ENCODE measurements at places on chromosomes 16 and 17. TPM values are rescaled to one million over a fixed set of nuclear protein-coding genes. Genes with fewer than 3 reads are reported as not detected.
A peak's percentile ranks its signal among the peaks of the same experiment; 100 is the strongest.

DNA sequence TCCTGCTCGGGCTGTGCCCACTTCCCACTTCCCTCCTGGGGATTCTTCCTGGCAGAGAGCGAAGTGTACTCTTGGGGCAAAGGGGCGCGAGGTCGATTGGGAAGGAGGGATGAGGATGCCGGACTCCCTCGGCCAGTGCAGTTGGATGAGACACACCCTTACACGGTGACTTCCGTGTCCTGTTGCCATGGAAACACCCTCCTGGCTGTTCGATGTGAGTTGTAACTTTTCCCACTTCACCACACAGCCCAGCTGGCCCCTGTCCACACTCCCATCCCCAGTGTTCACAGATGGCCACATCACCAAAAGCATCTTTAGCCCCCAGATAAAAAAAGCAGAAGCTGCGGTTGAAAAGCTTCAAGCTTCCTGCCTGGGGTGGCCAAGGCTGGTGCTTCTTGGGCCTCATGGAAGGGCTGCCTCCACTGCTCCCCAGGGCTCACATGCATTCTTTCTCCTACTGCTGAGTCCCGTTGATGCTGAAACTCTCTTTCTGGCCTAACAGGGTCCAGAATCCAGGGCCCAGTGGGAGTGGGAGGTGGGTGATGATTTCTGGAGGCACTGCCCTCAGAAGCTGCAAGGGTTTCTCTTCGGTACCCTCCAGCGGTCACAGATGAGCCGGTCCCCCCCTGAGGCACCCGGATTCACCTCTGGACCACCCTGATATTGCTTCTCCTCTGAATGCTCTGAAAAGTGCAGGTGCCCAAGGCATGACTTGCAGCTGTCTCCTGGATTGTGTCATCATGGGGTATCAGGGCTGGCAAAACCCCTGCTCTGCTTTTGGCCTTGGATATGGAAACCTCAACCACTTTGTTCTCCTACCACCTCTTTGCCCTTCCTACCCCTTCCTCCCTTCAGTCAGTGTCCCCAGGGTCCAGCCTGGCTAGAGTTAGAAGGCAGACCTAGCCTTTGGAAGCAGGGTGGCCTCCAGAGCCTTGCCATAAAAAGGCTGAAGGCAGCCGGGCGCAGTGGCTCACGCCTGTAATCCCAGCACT, 2.2 kb upstream of the TRAF4 start:
- H3K36me3 ChIP-seq, result no peaks in the 10 kb centered on the region
- peaks cover 39% of the 10 kb centered on the region for H3K4me1 ChIP-seq
- H3K4me3 ChIP-seq, result no peak overlapping the region
- no peak overlapping the region for H3K27ac ChIP-seq
- no peak for DNase-seq

GRCh38 chr16:83455716-83456115, 352.1 kb upstream of the HSBP1 start:
- no peaks in the 10 kb centered on the region for H3K36me3 ChIP-seq
- peaks cover 6% of the 10 kb centered on the region for H3K4me1 ChIP-seq
- DNase-seq, result no peak
- H3K27ac ChIP-seq, result no peak overlapping the region

- peaks cover 6% of the 10 kb centered on the region for H3K36me3 ChIP-seq
- no peak overlapping the region for H3K27ac ChIP-seq
- H3K27me3 ChIP-seq, result no peaks in the 10 kb centered on the region
- peaks cover 21% of the 10 kb centered on the region for H3K4me1 ChIP-seq
- no peak for DNase-seq
These were observed 22.8 kb downstream of the GRIN2C start for GRCh38 chr17:74836691-74837467.

GRCh38 chr17:4969047-4969550, 1.5 kb upstream of the SPAG7 start:
- peaks cover 65% of the 10 kb centered on the region for H3K4me1 ChIP-seq
- H3K4me3 ChIP-seq, result peak overlapping the region; percentile 90
- peak overlapping the region; percentile 98 for H3K27ac ChIP-seq
- no peak for DNase-seq

- DNase-seq, result no peak
- no peaks in the 10 kb centered on the region for H3K4me1 ChIP-seq
- H3K27ac ChIP-seq, result no peak overlapping the region
- H3K36me3 ChIP-seq, result peaks cover 68% of the 10 kb centered on the region
These were observed 38.0 kb upstream of the MNT start for GRCh38 chr17:2438823-2439222.

DNA sequence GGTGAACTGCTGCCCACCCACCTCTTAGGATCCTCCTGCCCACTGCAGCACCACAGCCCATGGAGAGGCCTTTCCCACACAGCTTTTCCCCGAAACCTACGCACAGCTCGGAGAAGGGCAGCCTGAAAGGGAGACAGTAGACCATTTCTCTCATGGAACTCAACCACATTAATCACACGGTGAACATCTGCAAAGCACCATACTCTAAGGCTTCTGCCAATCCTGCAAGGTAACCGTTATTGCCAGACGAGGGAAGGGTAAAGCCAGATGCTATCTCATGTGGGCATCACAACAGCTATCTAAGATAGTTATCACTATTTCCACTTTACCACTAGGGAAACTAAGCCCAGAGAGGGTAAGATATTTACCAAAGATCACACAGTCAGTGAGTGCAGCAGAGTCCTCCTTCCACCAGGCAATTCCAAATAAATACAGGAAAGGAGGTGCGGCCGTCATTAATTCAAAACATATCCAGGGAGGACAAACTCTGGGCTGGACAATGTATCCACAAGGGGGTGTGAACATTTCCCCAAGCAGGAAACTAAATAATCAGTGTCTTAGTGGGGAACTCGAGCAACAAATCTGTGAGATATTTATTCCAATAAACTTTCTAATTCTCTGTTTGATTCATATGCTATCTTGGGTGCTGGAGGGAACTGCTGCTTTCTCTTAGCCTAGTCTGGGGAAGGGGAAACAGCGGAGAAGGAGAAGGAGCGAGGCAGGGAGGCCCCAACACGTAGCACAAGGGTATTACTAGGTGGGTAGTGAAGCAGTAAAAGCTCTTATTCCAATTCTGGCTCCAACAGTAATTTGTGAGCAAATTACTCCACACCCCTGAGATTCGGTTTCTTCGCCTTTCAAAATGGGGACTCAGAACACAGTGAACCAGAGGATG, 723 bp downstream of the TMEM186 start:
- peaks cover 3% of the 10 kb centered on the region for H3K36me3 ChIP-seq
- no peak for DNase-seq
- H3K27ac ChIP-seq, result peak overlapping the region; percentile 83
- peaks cover 53% of the 10 kb centered on the region for H3K4me1 ChIP-seq

PLEKHH3 gene
- 21.5 TPM for total RNA-seq

KRTAP1-1 gene
- total RNA-seq, result not detected

ANKFN1 gene
- total RNA-seq, result not detected

EVPL gene
- total RNA-seq, result not detected

WDR59 gene
- 52.5 TPM for total RNA-seq

C1QL1 gene
- total RNA-seq, result 0.74 TPM

DNA sequence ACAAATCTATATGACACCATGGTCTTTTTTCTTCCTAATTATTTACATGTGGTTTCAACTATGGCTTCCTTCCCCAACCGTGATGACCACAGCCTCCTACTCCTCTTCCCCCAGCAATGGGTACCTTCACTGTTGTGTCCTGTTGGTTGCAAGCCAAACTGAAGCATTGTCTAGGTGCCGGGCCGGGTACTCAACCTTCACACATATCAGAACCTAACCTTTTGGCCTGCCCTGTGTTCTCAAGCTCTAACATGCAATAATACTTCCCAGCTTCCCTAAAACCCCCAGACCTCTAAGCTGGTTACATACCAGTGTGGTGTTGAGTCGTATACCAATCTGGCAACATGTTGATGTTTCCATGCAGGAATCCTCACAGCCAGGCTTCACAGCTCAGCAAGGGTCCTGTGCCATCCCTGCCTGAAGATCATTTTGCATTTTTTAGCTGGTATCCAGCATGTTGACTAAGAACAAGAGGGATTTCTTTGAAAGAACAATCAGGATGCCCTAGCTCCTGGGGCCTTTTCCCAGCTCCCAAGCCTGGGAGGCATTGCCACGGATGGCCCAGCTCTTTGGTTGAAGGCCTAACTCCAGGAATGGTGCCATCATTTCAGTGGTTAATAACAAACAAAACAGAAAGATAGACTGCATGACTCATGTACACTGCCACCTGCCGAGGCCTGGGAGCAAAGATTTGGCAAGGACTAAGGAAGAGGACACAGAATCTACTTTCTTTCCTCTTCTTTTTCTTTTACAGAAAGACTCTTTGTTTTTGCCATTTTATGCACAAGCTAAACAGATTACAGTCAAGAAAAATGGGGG, 373.7 kb upstream of the SALL1 start:
- H3K4me1 ChIP-seq, result no peaks in the 10 kb centered on the region
- H3K4me3 ChIP-seq, result no peak overlapping the region
- H3K36me3 ChIP-seq, result no peaks in the 10 kb centered on the region
- no peak for DNase-seq
- H3K27ac ChIP-seq, result no peak overlapping the region

- peak overlapping the region; percentile 96 for H3K27ac ChIP-seq
- DNase-seq, result no peak
These were observed 6.4 kb downstream of the CASKIN2 start for GRCh38 chr17:75508931-75509361.

GRCh38 chr17:40606548-40607353, 40.9 kb downstream of the SMARCE1 start:
- no peaks in the 10 kb centered on the region for H3K4me1 ChIP-seq
- H3K36me3 ChIP-seq, result no peaks in the 10 kb centered on the region
- no peak for DNase-seq
- H3K27ac ChIP-seq, result no peak overlapping the region
- no peaks in the 10 kb centered on the region for H3K27me3 ChIP-seq

IGSF6 gene
- 3.6 TPM for total RNA-seq

- peaks cover 25% of the 10 kb centered on the region for H3K36me3 ChIP-seq
- peak overlapping the region; percentile 59 for H3K4me3 ChIP-seq
- DNase-seq, result peak; percentile 91
- peaks cover 18% of the 10 kb centered on the region for H3K4me1 ChIP-seq
These were observed 26.8 kb downstream of the TRAP1 start for GRCh38 chr16:3690470-3690928.

GRCh38 chr17:28426081-28426519, 20.1 kb upstream of the SLC46A1 start:
- no peaks in the 10 kb centered on the region for H3K36me3 ChIP-seq
- no peak for DNase-seq
- peaks cover 38% of the 10 kb centered on the region for H3K27me3 ChIP-seq
- no peak overlapping the region for H3K4me3 ChIP-seq

- H3K4me3 ChIP-seq, result no peak overlapping the region
- no peak overlapping the region for H3K27ac ChIP-seq
These were observed 232.1 kb downstream of the STX8 start for GRCh38 chr17:9343516-9343915.

DNA sequence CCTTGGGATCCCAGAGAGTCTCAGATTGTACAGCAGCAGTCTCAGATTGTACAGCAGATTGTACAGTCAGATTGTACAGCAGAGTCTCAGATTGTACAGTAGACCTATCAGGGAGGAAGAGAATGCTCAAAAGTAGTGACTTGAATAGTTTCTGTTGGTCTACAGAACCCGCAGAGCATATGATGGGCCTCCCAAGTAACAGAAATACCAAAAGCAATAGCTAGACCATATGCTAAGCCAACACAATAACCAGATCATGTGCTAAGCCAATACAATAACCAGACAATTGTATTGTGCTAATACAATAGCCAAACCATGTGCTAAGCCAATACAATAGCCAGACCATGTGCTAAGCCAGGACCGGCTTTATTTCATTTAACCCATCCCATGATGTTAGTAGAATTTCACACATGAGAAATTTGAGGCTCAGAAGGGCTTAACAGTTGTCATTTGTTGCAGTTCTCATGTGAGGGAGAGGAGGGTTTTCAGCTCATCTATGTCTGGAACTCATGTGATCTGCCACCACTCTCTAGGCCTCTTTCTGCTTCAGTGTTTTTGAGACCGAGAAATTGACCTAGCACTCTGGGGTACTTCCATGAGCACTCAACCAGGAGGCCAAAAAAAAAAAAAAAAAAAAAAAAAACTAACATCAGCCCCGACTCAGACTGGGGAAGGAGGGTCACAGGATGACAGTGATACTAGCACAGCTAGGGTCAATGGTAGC, 144.0 kb downstream of the SOX9 start:
- H3K36me3 ChIP-seq, result no peaks in the 10 kb centered on the region
- peaks cover 22% of the 10 kb centered on the region for H3K27me3 ChIP-seq
- H3K27ac ChIP-seq, result no peak overlapping the region
- no peaks in the 10 kb centered on the region for H3K4me1 ChIP-seq
- no peak overlapping the region for H3K4me3 ChIP-seq

CD19 gene
- not detected for total RNA-seq

KLHL10 gene
- total RNA-seq, result not detected

GRCh38 chr17:48270899-48271298, 159.1 kb downstream of the SKAP1 start:
- DNase-seq, result no peak
- H3K4me3 ChIP-seq, result no peak overlapping the region
- peaks cover 15% of the 10 kb centered on the region for H3K4me1 ChIP-seq
- H3K36me3 ChIP-seq, result no peaks in the 10 kb centered on the region
- no peaks in the 10 kb centered on the region for H3K27me3 ChIP-seq

- H3K36me3 ChIP-seq, result no peaks in the 10 kb centered on the region
- peaks cover 51% of the 10 kb centered on the region for H3K4me1 ChIP-seq
- peak; percentile 22 for DNase-seq
- no peaks in the 10 kb centered on the region for H3K27me3 ChIP-seq
These were observed 118.6 kb upstream of the TNRC6C start for GRCh38 chr17:77839698-77840512.

- no peaks in the 10 kb centered on the region for H3K27me3 ChIP-seq
- peak overlapping the region; percentile 90 for H3K27ac ChIP-seq
- peaks cover 43% of the 10 kb centered on the region for H3K4me1 ChIP-seq
These were observed 596 bp downstream of the UNKL start for GRCh38 chr16:1413684-1414531.

GRCh38 chr17:75011401-75012095, 922 bp upstream of the MRPL58 start:
- no peaks in the 10 kb centered on the region for H3K27me3 ChIP-seq
- H3K4me3 ChIP-seq, result peak overlapping the region; percentile 87
- H3K36me3 ChIP-seq, result peaks cover under 1% of the 10 kb centered on the region
- H3K27ac ChIP-seq, result peak overlapping the region; percentile 95

DNA sequence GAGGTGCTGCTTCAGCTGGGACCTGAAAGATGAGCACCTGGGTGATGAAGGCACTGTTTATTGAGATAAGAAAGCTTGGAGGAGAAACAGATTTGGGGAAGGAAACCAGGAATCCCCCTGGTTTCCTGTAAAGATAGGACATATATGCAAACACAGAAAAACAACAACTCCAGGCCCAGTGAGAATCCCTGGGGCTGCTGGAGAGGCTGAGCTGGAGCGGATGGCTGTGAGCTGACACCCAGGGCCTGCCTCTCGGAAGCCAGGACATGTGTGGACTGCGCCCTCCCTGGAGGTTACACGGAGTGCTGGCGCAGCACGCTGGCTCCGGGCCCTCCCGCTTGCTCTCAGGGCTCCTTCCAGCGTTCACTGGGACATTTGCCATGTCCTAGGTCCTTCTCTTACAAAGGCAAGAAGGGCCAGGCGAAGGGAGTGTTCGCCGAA, 57.5 kb downstream of the CYB5B start:
- H3K36me3 ChIP-seq, result no peaks in the 10 kb centered on the region
- peak overlapping the region; percentile 97 for H3K27ac ChIP-seq
- peaks cover 26% of the 10 kb centered on the region for H3K4me1 ChIP-seq
- peak; percentile 92 for DNase-seq
- no peaks in the 10 kb centered on the region for H3K27me3 ChIP-seq
